Panc1 (cell line): ENCODE measurements at places on chromosomes 4 and X. TPM values are rescaled to one million over a fixed set of nuclear protein-coding genes. Genes with fewer than 3 reads are reported as not detected.
A peak's percentile ranks its signal among the peaks of the same experiment; 100 is the strongest.

NR3C2 gene
- 0.26 TPM for total RNA-seq

GRCh38 chrX:54483946-54484345, 12.1 kb downstream of the FGD1 start:
- H3K4me1 ChIP-seq = peaks cover 27% of the 10 kb centered on the region
- H3K36me3 ChIP-seq = no peaks in the 10 kb centered on the region
- no peak overlapping the region for H3K27ac ChIP-seq
- H3K27me3 ChIP-seq = no peaks in the 10 kb centered on the region
- DNase-seq = no peak

DNA sequence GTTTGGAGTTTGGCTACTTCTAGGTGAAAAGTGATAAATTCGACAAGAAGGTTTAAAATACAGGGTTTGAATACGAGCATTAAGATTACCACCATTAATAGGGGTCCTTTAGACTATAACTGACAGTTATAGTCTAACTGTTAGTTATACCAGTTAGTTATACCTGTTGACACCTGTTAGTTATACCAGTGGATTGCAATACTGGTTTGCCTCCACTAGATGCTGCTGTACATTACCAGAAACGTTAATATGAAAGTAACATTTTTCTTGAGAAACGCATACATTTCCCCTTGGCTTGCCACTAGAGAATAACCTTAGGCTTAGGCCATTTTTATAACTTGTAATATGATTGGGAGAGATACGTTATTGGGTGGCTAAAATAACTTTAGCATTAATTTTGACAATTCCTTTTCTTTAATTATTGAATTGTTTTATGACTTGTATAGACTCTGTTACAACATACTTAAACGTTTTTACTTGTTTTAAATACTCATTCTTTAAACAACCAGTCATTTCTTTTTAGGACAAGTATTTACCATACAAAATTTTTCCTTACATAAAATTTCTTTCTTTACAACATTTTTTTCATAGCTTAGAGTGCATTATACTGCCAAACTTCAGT, 911.2 kb downstream of the FSTL5 start:
- H3K27ac ChIP-seq = no peak overlapping the region
- H3K36me3 ChIP-seq = no peaks in the 10 kb centered on the region
- no peak overlapping the region for H3K4me3 ChIP-seq
- peak; percentile 33 for DNase-seq

GRCh38 chr4:113556382-113557134, 205.0 kb downstream of the CAMK2D start:
- H3K4me1 ChIP-seq = no peaks in the 10 kb centered on the region
- H3K36me3 ChIP-seq = no peaks in the 10 kb centered on the region
- no peaks in the 10 kb centered on the region for H3K27me3 ChIP-seq
- DNase-seq = no peak
- H3K27ac ChIP-seq = no peak overlapping the region

GRCh38 chrX:125895518-125895917, 270.6 kb downstream of the DCAF12L2 start:
- H3K27me3 ChIP-seq = no peaks in the 10 kb centered on the region
- DNase-seq = no peak
- H3K36me3 ChIP-seq = no peaks in the 10 kb centered on the region
- H3K4me1 ChIP-seq = no peaks in the 10 kb centered on the region
- H3K4me3 ChIP-seq = no peak overlapping the region
